AG10803 (cell line): ENCODE measurements at places on chromosomes 7 and 10.

- no peak for DNase-seq
Measured at GRCh38 chr10:87053111-87053510, 33.0 kb downstream of the FAM25A start.

GRCh38 chr10:99673492-99673891 is 14.2 kb downstream of the ENTPD7 start:
- no peak for DNase-seq

DNA sequence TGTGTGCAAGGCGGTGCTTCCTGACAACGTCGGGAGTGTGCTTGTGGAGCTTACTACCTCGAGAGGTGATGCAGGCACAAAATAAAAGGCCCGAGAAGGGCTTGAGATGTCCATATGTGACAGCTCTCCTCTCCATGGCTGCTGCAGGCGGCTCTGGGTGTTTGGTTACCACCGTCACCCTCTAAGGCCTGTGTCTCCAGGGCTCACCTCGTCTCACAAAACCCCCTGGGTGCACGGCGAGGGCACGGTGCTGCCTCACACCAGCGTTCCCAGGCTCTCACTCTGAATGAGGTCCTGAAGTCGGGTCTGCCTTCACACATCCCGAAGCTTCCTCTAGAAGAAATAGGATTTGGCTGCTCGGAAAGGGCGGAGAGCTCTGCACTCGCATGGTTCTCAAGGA is 32.9 kb downstream of the PROSER2 start:
- no peak for DNase-seq

- DNase-seq: no peak
Measured at GRCh38 chr10:30959836-30960210, 71.8 kb downstream of the ZNF438 start.

- no peak for DNase-seq
Measured at GRCh38 chr10:131645756-131646155, 255.1 kb upstream of the PPP2R2D start.

- peak; percentile 94 for DNase-seq
Measured at GRCh38 chr10:29140991-29141390, 147.9 kb upstream of the LYZL1 start.

- no peak for DNase-seq
Measured at GRCh38 chr7:82615527-82615926, 171.9 kb upstream of the CACNA2D1 start.

GRCh38 chr7:159370-160270 is 32.8 kb upstream of the FAM20C start:
- DNase-seq: no peak

GRCh38 chr7:156652886-156653568 is 12.5 kb downstream of the RNF32 start:
- no peak for DNase-seq

DNA sequence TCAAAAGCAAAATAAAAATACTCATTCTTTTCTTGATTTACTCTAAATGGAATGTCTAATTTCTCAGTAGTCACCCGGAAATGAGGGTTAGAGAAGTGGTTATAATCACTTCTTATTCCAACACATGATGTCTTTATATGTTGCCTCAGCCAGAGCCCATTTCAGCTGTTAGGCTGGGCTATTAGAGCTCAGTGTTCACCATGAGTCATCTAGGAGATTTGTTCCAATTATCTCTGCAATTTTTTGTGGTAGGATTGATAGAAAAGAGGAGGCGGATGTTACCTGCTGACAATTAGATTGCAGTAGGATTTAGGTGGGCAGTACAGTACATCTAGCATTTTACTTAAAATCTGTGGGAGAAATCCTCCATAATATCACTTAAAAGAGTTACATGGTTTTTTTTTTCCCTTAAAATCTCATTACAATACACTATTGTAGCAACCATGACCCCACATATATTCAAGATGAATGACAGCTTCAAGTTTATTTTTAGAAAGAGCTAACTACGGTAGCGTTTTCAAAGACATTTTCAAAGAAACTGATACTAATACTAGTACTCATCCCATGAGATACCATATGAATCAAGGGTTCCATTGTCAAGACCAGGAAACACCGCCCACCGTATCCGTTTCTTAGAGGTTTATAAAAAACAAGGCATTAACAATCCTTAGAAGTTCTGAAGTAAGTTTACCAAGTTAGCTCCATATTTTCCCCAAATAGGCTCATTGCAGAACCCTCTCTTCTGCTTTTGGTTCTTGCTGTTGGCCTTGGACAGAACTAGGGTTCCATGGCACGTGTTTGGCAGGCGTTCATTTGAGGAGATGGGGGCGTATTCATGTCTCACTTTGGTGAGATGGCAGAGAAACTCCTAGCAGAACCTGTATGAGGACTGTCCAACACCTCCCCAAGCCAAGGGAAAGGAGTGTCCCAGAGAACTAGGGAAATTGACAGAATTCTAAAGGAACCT is 10.4 kb downstream of the CPA2 start:
- peak; percentile 79 for DNase-seq

DNA sequence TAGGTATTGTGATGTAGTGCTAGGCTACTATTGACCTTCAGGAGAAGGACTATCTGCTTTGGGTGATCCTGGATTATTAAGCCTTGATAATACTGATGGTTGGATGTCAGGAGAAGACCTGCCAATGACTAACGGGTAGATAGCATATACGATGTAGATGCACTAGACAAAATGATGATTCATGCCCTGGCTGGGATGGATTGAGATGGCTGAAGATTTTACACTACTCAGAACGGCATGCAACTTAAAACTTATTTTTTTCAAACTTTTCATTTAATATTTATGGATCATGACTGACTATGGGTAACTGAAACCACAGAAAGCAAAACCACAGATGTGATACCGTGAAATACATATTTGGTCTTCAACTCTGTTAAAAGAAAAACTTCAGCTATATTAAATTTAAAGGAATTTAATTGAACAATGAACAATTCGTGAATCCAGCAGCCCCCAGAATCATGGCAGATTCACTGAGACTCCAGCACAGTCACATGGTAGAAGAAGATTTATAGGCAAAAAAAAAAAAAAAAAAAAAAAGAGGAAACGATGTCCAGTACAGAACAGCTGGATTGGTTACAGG is 124.6 kb upstream of the CDK13 start:
- no peak for DNase-seq

DNA sequence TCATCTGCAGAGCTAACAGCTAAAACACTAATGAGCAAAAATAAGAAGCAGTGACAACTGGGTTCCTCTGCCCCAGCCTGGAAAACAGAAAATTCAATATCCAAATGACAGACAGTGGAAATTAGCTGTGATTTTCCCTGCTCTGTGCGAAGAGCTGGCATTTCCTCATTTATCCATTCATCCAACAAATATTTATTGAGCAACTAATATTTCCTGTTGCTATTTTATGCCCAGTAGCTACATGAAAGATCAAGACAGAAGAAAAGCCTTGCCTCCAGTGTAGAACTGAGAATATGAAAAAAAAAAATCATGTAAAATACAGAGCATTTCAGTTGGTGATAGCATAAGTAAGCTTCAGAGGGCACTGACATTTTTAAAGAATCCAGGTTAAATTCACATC is 140.9 kb downstream of the ABCA13 start:
- DNase-seq: peak; percentile 41

- DNase-seq: no peak
Measured at GRCh38 chr7:157096286-157097055, 42.3 kb upstream of the UBE3C start.

DNA sequence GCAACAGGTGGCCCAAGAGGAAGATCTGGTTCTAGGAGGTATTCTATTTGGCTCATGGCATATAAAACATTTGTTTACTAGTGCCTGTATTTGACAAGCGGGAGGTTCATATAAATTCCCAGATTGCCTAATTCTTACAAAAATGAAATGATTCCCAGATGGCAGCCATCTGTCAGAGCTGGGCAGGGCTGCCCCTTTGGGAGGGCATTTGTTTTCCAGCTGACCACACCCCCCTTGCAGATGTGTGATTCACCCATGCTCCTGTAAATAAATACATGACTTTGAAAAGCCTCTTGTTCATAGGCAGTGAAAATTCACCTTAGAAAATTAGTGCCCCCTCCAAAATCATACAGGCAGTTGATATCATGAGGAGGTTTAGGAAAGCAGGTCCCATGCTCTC is 8.6 kb downstream of the VWC2 start:
- DNase-seq: peak; percentile 2

- DNase-seq: peak; percentile 19
Measured at GRCh38 chr7:130063036-130063435, 7.3 kb upstream of the KLHDC10 start.

GRCh38 chr10:131729938-131730660 is 170.7 kb upstream of the PPP2R2D start:
- DNase-seq: no peak

GRCh38 chr10:131033166-131034085 is 278.1 kb downstream of the TCERG1L start:
- no peak for DNase-seq

GRCh38 chr7:127254163-127254684 is 1.5 kb upstream of the GRM8 start:
- DNase-seq: no peak

DNA sequence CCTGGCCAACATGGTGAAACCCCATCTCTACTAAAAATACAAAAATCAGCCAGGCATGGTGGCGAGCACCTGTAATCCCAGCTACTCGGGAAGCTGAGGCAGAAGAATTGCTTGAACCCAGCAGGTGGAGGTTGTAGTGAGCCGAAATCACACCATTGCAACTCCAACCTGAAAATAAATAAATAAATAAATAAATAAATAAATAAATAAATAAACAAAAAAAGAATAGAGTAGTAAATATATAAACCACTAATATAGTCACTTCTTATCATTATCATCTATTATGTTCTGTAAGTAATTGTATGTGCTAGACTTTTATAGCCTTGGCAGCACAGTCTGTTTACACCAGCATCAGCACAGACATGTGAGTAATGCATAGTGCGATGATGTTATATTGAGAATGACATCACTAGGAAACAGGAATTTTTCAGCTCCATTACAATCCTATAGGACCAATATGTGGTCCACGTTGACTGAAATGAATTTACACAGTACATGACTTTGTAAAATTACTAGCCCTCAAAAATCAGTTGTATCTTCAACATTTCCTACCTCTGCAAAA is 385.4 kb upstream of the ANKRD30A start:
- no peak for DNase-seq

DNA sequence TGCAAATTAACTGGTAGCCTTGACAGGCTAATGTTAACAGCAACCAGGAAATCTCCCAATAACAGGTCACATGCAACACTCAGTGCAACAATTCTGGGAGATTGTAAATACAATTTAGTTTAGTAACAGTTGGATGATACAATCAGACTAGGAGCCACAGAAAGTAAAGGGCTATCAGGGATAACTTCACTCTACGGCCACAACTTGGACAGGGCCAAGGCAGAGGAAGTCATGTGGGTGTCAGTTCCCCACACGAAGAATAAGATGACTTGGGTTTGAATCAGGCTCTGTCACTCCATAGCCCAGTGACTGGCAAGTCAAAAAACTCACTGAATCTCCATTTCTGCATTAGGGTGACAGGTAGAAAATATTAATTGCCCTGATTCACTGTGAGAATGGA is 217.3 kb upstream of the CCDC6 start:
- no peak for DNase-seq

DNA sequence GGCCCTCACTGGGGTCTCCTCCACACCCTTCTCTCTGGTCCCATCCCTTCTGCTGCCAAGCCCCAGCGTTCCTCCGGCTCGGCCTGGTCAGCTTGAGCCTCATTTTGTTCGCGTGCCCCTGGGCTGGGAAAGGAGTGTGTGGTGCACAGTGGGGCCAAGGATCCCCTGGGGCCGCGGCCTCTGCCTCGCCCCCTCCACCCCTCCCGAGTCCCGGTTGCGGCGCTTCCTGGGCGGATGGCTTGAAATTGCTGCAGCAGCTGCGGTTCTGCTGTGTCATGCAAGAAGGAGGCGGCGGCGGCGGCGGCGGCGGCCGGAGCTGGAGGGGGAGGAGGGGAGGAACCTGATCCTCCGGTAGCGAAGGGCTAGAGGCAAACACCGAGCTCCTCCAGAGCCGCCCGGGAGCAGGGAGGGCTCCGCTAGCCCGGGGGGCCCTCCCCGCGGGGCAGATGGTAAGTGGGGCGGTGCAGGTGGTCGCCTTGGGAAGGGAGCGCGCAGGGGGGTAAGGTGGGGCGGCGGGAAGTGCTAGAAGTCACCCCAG is 217.8 kb upstream of the MKLN1 start:
- DNase-seq: peak; percentile 94

GRCh38 chr7:74462707-74463100 is 9.0 kb downstream of the GTF2IRD1 start:
- no peak for DNase-seq
